A549 treated with CORT108297 at 1 μM for 4 hours (cell line): ENCODE measurements at places on chromosomes 4 and X. TPM values are rescaled to one million over a fixed set of nuclear protein-coding genes. Genes with fewer than 3 reads are reported as not detected.

The SCD5 gene
- total RNA-seq: 6.6 to 8.5 TPM (median 6.9 TPM) in 5 replicates

The PCSK1N gene
- total RNA-seq: 17.4 to 54.0 TPM (median 47.3 TPM) in 5 replicates

The CFP gene
- 0.37 to 0.84 TPM (median 0.42 TPM) in 5 replicates for total RNA-seq

The CXCL10 gene
- total RNA-seq: 0.07 to 0.22 TPM (median 0.13 TPM) in 5 replicates

The GAR1 gene
- total RNA-seq: 40.9 to 50.3 TPM (median 42.7 TPM) in 5 replicates

The TRPC3 gene
- total RNA-seq: 0.05 to 0.07 TPM (median 0.07 TPM) in 3 of 5 replicates, not detected in the others

The PITX2 gene
- total RNA-seq: 0.97 to 1.2 TPM (median 1.1 TPM) in 5 replicates

The TMEM150C gene
- 0.65 to 1.6 TPM (median 1.2 TPM) in 5 replicates for total RNA-seq

The ZDHHC9 gene
- total RNA-seq: 37.9 to 43.5 TPM (median 40.4 TPM) in 5 replicates

The PRDM8 gene
- 0.14 to 0.46 TPM (median 0.29 TPM) in 5 replicates for total RNA-seq

The MAOB gene
- 0.09 to 0.24 TPM (median 0.16 TPM) in 5 replicates for total RNA-seq

The CENPI gene
- 8.5 to 15.1 TPM (median 12.9 TPM) in 5 replicates for total RNA-seq

The HELT gene
- not detected in 5 replicates for total RNA-seq

The NAP1L3 gene
- 0.25 to 0.42 TPM (median 0.29 TPM) in 5 replicates for total RNA-seq

The STOX2 gene
- 1.5 to 3.4 TPM (median 2.9 TPM) in 5 replicates for total RNA-seq

The LEF1 gene
- total RNA-seq: 0.17 TPM in 1 of 5 replicates, not detected in the others

The EVC2 gene
- 1.8 to 2.7 TPM (median 2.2 TPM) in 5 replicates for total RNA-seq

The GUCY1A1 gene
- not detected in 5 replicates for total RNA-seq

The SMAD1 gene
- total RNA-seq: 9.0 to 13.8 TPM (median 10.3 TPM) in 5 replicates

The ARAF gene
- total RNA-seq: 45.2 to 58.2 TPM (median 55.5 TPM) in 5 replicates

The RNF128 gene
- total RNA-seq: 0.06 to 0.10 TPM (median 0.09 TPM) in 3 of 5 replicates, not detected in the others

The SLC4A4 gene
- 1.3 to 2.5 TPM (median 1.9 TPM) in 5 replicates for total RNA-seq

The ADGRA3 gene
- total RNA-seq: 19.6 to 22.7 TPM (median 21.4 TPM) in 5 replicates

The MANBA gene
- total RNA-seq: 11.5 to 14.1 TPM (median 13.3 TPM) in 5 replicates

The CLDN24 gene
- total RNA-seq: not detected in 5 replicates

The RTL3 gene
- total RNA-seq: not detected in 5 replicates

The FMR1NB gene
- total RNA-seq: not detected in 5 replicates

The TEX13B gene
- total RNA-seq: not detected in 5 replicates

The CISD2 gene
- total RNA-seq: 36.5 to 47.8 TPM (median 39.2 TPM) in 5 replicates

The TBC1D9 gene
- total RNA-seq: 6.5 to 8.3 TPM (median 7.5 TPM) in 5 replicates
